ENCODE measurements at places on chromosomes 2 and 18. TPM values are rescaled to one million over a fixed set of nuclear protein-coding genes. Genes with fewer than 3 reads are reported as not detected.

LINC00305 gene
- not detected for total RNA-seq

RASGRP3 gene
- total RNA-seq = 2.7 TPM

NYAP2 gene
- not detected for total RNA-seq

CRYGD gene
- total RNA-seq = not detected

FSHR gene
- not detected for total RNA-seq

DSC3 gene
- total RNA-seq = not detected

C2orf66 gene
- not detected for total RNA-seq

CCDC121 gene
- total RNA-seq = 2.9 TPM

DAW1 gene
- not detected for total RNA-seq

BCL11A gene
- total RNA-seq = not detected

PJVK gene
- 0.98 TPM for total RNA-seq

FMNL2 gene
- total RNA-seq = 16.3 TPM

NMUR1 gene
- not detected for total RNA-seq

LRRTM4 gene
- total RNA-seq = not detected

Data from G401 (cell line).